ENCODE measurements at places on chromosomes 6 and 20.

DNA sequence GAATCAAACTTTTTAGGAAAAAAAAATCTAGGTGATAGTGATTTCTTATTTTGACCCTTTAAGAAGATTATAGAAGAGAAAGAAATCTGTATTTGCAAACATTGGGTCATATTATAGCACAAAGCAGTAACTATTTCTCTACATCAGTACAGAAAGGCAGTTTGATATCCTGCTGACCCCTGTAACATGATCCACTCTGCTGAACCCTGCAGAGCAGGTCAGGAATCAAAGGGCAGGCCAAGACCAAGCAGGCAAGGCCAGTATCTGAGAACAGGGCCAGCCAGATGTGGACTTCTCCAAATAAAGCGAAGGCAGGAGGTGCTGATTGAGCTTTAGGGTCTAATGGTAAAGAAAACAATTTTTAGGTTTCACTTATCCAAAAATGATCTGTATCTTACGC is 239.4 kb downstream of the PTPRK start:
- no peak for DNase-seq

DNA sequence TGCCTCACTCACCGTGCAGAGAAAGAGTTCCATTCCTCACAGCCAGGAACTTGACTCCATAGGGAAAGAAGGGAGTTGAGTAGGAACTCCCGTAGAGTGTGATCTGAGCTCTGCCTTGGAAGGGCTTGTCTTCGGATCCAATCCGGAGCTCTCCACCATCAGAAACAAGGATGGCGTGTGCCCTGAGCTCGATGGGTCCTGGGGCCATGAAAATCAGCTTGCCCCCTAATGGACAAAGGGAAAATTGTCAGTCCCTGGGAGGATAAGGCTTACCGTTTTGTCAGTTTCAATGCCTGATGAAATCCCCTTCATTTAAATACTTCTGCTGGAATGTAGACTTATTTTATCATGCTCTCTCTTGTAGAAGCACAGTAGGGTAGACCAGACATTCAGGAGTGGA is 153.3 kb downstream of the PKHD1 start:
- DNase-seq, result peak; percentile 31

DNA sequence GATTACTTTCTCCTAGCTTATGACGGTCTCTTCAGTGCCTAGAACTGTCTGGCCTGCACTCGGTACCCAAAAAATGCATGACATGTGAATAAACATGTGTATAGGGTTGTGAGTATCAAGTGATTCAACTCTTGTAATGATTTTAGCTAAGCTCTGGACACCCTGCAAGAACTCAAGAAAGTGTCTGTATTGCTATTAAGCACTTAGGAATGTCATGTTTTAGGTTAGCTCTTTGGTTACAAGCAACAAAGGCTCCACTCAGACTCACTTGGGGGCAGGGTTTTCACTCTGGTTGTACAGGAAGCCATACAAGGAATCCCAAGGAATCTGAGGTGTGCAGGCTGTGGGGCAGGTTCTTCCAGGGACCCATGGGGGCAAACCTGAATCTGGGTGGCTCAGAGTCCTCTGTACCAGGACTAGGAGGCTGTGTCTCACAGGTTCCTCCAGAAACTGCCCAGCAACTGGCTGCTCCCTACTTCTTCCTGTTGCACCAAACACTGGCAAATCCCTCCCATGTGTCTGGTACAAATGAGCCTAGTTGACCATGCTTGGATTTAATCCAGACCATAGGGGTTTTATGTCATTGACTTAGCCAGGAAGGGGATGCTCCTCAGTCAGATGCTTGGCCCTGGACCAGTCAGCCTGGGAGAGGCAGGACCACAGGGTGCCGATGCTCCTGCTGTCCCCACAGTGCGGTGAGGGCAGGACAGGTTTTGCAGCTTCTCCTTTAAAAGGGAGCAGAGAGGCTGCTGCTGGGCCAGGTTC is 77.9 kb upstream of the CDH4 start:
- no peak for DNase-seq

GRCh38 chr20:8473459-8473858 is 341.4 kb downstream of the PLCB1 start:
- DNase-seq, result no peak

DNA sequence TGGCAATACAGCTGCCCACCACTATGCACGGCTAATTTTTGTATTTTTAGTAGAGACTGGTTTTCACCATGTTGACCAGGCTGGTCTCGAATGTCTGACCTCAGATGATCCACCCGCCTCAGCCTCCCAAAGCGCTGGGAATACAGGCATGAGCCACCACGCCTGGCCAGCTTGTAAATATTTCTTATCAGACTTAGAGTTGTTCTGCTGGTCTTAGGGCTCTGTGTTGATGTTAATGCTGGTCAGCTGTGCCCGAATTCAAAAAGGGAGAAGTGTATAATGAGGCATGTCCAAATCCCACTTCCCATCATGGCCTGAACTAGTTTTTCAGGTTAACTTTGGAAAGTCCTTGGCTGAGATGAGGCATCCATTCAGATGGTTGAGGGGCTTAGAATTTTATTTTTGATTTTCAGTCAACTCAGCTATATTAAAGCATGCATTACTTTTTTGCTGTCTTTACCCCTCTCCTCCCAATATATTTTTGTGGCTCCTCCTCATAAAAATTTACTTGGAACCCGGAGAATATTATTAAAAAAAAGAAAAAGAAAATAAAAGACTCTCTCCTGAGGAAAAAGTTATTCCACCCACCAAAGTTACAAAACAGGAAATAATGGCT is 47.7 kb downstream of the ADAT2 start:
- no peak for DNase-seq

- DNase-seq, result no peak
These were observed 14.9 kb downstream of the MAN1A1 start for GRCh38 chr6:119334535-119335264.

GRCh38 chr6:147970970-147971369 is 371.7 kb upstream of the SASH1 start:
- DNase-seq, result no peak

DNA sequence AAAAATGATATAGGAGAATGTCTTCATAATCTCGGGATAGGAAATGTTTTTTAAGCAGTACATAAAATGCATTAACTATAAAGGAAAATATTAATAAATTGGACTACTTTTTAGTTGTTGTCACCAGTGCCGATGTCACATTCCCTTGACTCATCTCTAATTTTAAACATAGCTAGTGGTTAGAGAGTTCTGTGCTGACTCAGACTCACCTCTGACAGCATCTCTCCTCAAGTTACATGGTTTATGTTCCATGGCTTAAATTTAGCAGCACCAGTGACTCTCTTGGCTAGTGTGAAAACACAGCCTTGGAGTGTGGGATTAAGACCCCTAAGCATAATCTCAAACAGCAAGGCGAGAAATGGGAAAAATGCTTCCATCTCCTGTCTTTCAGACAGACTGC is 311.8 kb upstream of the MMS22L start:
- DNase-seq, result no peak
